ENCODE measurements at places on chromosomes 6 and 20.

GRCh38 chr20:63553251-63553932, 567 bp upstream of the FNDC11 start:
- peaks cover 12% of the 10 kb centered on the region for H3K4me1 ChIP-seq
- H3K4me3 ChIP-seq, result peak overlapping the region; percentile 73
- no peaks in the 10 kb centered on the region for H3K36me3 ChIP-seq
- DNase-seq, result peak; percentile 80
- H3K27me3 ChIP-seq, result peaks cover 19% of the 10 kb centered on the region
- peak overlapping the region; percentile 84 for H3K27ac ChIP-seq

DNA sequence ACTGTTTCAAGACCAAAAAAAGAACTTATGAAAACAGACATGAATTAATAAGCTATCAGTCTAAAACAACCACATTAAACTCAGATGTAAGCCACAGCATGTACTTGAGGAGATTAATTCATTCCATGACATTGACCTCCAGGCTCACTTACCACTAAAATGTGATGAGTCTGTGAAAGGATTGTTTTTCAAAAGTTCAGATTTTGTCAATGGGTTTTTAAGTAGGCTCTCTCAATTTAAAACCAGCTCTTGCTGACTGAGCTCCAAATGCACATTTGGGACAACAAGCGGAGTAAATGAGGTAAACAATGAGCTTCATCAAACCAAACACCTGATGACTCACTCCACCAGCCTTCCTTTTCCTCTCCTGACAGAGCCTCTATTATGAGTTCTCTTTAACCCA, 197.0 kb downstream of the SIM1 start:
- no peak overlapping the region for H3K27ac ChIP-seq
- peaks cover 4% of the 10 kb centered on the region for H3K27me3 ChIP-seq
- no peak overlapping the region for H3K4me3 ChIP-seq
- H3K4me1 ChIP-seq, result no peaks in the 10 kb centered on the region

DNA sequence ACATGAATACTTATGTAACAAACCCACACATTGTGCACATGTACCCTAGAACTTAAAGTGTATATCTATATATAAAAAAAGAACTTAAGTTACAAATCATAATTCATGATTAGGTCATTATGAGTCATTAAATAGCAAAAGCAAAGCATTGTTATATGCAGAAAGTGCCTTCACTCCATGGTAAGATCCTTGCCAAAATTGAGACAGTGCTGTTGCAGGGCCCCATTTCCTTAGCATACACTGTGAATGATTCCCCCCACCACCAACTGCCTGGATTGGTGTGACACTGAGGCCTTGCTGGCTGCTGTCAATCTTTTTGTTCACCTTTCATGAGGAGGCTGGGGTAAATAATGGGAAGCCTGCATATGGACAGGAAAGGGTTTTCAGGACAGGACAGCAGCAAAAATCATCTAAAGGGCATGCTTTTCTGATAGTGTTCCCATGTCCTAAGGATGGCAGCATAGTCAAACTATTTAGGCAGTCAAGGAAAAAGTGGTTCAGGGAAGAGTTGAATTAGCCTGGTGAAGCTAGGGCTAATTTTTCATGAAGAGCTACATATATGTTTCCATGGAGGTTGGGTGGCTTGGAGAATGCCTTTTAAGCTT, 188.2 kb upstream of the ASCC3 start:
- no peaks in the 10 kb centered on the region for H3K4me1 ChIP-seq
- no peak overlapping the region for H3K4me3 ChIP-seq
- H3K27me3 ChIP-seq, result no peaks in the 10 kb centered on the region
- H3K27ac ChIP-seq, result no peak overlapping the region
- H3K36me3 ChIP-seq, result no peaks in the 10 kb centered on the region
- no peak for DNase-seq

GRCh38 chr6:35662999-35663398, 25.7 kb downstream of the FKBP5 start:
- peaks cover under 1% of the 10 kb centered on the region for H3K36me3 ChIP-seq
- H3K27me3 ChIP-seq, result no peaks in the 10 kb centered on the region
- H3K27ac ChIP-seq, result no peak overlapping the region
- H3K4me1 ChIP-seq, result peaks cover 3% of the 10 kb centered on the region

DNA sequence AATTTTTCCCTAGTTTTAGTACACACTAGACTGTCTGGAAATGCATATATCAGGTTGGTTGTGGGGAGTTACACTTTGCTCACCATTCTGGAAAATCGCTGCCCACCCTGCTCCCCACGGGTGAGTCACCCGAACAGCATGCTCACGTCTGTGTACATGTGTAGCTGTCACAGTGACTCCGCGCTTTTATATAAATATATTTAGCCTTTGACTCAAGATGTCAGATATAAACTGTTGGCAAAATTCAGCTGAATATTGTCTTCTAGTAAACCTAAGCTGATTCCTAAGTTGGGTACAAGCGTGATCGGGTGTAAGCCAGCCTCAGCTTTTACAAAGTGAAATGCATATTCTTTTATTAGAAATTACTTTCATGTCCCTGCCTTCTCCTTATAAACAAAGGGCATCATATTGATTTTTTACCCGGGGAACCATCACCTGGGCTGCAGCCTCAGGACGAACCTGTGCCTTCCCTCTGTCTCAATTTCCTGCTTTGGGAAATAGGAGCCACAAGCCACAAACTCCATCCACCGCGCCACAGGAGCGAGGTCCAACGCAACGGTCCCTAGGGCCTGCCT, 4.3 kb downstream of the SDCBP2 start:
- no peaks in the 10 kb centered on the region for H3K27me3 ChIP-seq
- H3K36me3 ChIP-seq, result peaks cover 3% of the 10 kb centered on the region
- DNase-seq, result no peak
- no peak overlapping the region for H3K4me3 ChIP-seq

DNA sequence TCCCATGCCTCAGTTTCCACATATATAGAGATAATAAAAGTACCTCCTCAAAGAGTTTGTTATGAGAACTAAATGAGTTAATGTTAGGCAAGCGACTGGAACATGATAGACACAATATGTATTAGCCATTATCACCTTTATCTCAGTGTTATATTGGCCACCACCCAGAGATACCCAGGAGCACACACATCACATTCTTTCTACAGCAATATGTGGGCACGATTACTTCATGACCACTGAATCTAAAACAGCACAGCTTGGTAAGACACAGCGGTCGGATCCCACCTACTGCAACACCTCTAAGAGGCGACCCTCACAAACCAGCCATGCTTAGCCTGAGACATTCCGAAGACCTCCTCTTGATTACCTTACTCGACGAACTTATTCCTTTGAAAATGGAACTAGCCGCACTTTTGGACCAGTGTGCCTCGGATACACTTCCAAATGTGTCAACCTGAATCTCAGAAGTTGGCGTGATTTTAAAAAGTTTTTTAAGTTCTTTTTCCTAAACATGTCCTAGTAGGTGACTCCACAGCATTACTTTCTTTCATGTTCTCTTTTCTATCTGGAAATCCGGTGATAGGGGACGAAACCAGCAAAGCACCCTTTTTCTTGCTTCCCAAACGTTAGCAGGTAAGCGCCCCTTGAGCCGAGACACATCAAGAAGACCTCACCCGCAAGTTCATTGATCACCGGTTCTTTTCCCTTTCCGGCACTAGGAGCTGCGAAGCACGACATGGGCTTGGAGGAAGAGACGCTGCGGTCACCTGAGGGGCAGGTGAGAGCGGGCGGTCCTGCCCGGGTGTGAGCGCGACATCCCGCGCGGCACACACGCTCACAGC, 923 bp downstream of the GMDS start:
- peaks cover 45% of the 10 kb centered on the region for H3K4me1 ChIP-seq
- peaks cover 6% of the 10 kb centered on the region for H3K36me3 ChIP-seq
- no peak for DNase-seq
- peak overlapping the region; percentile 73 for H3K27ac ChIP-seq
- peak overlapping the region; percentile 92 for H3K4me3 ChIP-seq
- no peaks in the 10 kb centered on the region for H3K27me3 ChIP-seq

GRCh38 chr6:82494367-82494766, 130.8 kb downstream of the TPBG start:
- no peak for DNase-seq
- H3K27ac ChIP-seq, result no peak overlapping the region
- H3K27me3 ChIP-seq, result no peaks in the 10 kb centered on the region
- no peaks in the 10 kb centered on the region for H3K36me3 ChIP-seq
- no peak overlapping the region for H3K4me3 ChIP-seq

- peak; percentile 50 for DNase-seq
- peak overlapping the region; percentile 21 for H3K4me3 ChIP-seq
- no peaks in the 10 kb centered on the region for H3K36me3 ChIP-seq
Observed at GRCh38 chr6:21846541-21847451, 253.2 kb downstream of the SOX4 start.

DNA sequence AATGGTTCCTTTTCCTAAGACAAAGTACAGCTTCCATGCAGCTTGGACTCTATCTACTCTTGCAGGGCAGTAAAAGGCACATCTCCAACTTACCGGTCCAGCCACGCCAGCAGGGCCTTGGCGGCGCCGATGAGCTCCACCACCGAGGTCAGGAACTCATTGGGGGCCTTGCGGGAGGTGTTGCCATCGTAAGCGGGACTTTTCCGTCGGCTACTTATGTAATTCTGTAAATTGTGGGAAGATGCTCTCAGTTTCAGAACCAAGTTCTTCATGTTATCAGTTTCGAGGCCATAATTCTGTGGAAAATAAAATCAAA, 68.5 kb downstream of the CNKSR3 start:
- H3K4me3 ChIP-seq, result no peak overlapping the region
- H3K27ac ChIP-seq, result no peak overlapping the region

GRCh38 chr6:156902782-156903181, 125.6 kb downstream of the ARID1B start:
- H3K36me3 ChIP-seq, result peaks cover 10% of the 10 kb centered on the region
- no peak for DNase-seq
- no peak overlapping the region for H3K27ac ChIP-seq
- no peak overlapping the region for H3K4me3 ChIP-seq

GRCh38 chr6:36679043-36679833, 724 bp downstream of the CDKN1A start:
- peak overlapping the region; percentile 97 for H3K4me3 ChIP-seq
- H3K27ac ChIP-seq, result peak overlapping the region; percentile 92
- peak; percentile 30 for DNase-seq
- H3K27me3 ChIP-seq, result peaks cover 5% of the 10 kb centered on the region

GRCh38 chr6:26272171-26272637, 92.8 kb upstream of the BTN3A2 start:
- no peak overlapping the region for H3K27ac ChIP-seq
- DNase-seq, result peak; percentile 65
- H3K4me1 ChIP-seq, result peaks cover 31% of the 10 kb centered on the region
- H3K27me3 ChIP-seq, result no peaks in the 10 kb centered on the region
- H3K4me3 ChIP-seq, result no peak overlapping the region

GRCh38 chr20:13089950-13090469, 81.2 kb downstream of the SPTLC3 start:
- H3K27ac ChIP-seq, result no peak overlapping the region
- no peaks in the 10 kb centered on the region for H3K27me3 ChIP-seq
- no peak for DNase-seq
- H3K4me1 ChIP-seq, result no peaks in the 10 kb centered on the region
- H3K4me3 ChIP-seq, result no peak overlapping the region
- H3K36me3 ChIP-seq, result no peaks in the 10 kb centered on the region

GRCh38 chr6:1708820-1709219, 99.1 kb downstream of the FOXC1 start:
- H3K27ac ChIP-seq, result no peak overlapping the region
- no peaks in the 10 kb centered on the region for H3K27me3 ChIP-seq
- no peak for DNase-seq
- H3K4me3 ChIP-seq, result no peak overlapping the region
- no peaks in the 10 kb centered on the region for H3K36me3 ChIP-seq

DNA sequence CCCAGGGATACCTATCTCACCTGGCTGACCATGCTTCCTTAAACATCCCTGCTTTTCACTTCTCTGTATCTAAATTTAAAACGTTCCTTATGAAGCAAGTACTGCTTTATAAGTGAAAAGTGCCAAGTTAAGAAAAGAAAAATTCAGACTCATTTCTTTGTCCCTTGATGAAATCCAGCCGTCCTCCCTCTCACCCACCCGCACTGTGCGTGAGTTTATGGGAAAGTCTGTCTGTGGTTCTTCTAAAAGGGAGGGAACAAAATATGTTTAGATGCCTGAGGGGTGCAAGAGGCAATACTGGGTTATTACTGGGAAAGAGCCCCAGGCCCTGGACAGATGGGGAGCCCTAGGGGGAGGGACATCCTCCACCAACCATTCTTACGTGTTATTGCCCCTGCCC, 31.2 kb downstream of the SPDEF start:
- H3K27me3 ChIP-seq, result no peaks in the 10 kb centered on the region
- H3K4me1 ChIP-seq, result no peaks in the 10 kb centered on the region
- no peaks in the 10 kb centered on the region for H3K36me3 ChIP-seq
- DNase-seq, result no peak
- no peak overlapping the region for H3K27ac ChIP-seq
- H3K4me3 ChIP-seq, result no peak overlapping the region

DNA sequence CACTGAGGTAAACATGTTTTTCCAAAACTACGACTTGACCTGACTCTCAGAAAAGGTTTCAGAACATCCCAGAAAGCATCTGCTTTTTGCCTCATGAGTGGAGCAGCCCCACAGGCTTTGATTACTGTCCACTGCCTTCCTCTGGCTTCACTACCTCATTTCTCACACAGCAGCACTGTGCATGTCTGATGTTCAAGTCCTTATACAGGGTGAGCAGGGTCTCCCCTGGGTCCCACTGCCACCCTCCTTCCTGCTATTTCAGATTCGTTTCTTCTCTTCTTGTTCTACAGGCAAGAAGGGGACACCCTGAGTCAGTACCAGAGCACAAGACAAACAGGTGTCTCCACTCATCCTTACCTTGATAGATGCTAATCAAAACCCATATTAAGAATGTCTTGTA, 64.7 kb upstream of the NFATC2 start:
- H3K4me3 ChIP-seq, result no peak overlapping the region
- no peak overlapping the region for H3K27ac ChIP-seq
- DNase-seq, result no peak
- H3K36me3 ChIP-seq, result no peaks in the 10 kb centered on the region

DNA sequence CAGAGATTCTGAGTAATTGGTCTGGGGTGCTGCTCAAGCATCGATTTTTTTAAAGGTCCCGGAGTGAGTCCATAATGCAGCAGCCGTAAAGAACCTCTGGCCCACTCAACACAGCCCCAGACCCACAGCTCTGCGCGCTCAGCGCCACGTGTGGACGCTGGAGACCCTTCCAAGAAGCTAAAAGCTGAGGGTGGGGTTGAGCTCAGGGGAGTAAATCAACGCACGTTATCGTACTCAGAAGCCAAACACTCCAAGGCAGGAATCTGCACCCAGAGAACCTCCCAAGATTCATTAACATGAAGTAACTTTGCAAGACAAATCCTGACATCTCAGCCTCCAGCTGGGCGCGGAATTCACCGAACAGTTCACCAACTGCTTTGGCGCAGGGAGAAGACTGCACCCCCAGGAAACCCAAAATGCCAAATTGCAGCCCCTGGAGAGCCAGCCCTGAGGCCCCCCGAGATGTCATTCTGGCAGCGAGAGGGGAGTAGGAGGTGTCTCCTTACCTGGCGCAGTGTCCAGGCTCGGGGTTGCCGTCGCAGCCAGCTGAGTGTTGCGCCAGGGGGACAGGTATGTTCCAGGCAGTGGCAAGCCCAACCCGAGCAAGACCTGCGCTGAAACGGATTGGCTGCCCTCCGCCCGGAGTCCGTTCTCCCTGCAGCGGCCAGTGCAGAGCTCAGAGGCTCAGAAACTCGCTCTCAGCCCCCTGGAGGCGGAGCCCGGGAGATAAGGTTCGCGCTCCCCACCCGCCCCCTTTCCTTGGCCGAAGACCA, at the start of gene COL21A1:
TSS of gene COL21A1 (minus strand) at position 700 of the 773 bp plus-strand sequence. CDS start 64,962 bp downstream, outside the sequence.
- peaks cover 5% of the 10 kb centered on the region for H3K27me3 ChIP-seq
- H3K4me1 ChIP-seq, result no peaks in the 10 kb centered on the region
- H3K27ac ChIP-seq, result no peak within 1 kb of the TSS
- H3K4me3 ChIP-seq, result no peak within 1 kb of the TSS
- no peak for DNase-seq
- no peaks in the 10 kb centered on the region for H3K36me3 ChIP-seq
